ENCODE measurements at places on chromosomes 16 and 17.

DNA sequence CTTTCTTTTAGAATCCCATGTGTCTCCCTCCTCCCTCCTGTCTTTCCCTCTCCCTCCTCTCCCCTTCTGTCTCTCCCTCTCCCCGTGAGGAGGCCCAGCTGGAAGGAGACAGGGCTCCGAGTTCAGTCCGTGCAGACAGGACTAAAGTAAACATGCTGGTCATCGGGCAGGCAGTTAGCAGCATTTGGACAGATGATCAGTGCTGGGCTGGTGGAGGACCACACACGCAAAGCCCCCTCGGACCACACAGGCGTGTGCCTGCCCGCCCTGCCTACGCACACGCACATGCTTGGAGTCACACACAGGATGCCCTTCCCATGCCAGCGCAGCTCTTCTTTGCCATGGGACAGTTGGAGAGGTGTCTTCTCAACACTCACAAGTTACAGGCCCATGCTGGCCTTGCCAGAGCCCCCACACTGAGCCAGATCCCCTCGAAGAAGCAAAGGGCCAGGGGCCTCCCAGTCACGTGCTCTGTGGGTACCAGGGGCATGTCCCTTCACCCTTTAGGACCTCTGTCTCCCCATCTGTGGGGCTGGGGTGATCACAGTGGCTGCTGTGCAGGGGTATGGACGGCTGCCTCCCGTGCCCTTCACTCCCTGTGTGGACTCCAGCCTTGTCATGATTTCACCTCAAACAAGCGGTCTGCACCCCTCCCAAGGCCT, 215.7 kb upstream of the FOXF1 start:
- DNase-seq = no peak

DNA sequence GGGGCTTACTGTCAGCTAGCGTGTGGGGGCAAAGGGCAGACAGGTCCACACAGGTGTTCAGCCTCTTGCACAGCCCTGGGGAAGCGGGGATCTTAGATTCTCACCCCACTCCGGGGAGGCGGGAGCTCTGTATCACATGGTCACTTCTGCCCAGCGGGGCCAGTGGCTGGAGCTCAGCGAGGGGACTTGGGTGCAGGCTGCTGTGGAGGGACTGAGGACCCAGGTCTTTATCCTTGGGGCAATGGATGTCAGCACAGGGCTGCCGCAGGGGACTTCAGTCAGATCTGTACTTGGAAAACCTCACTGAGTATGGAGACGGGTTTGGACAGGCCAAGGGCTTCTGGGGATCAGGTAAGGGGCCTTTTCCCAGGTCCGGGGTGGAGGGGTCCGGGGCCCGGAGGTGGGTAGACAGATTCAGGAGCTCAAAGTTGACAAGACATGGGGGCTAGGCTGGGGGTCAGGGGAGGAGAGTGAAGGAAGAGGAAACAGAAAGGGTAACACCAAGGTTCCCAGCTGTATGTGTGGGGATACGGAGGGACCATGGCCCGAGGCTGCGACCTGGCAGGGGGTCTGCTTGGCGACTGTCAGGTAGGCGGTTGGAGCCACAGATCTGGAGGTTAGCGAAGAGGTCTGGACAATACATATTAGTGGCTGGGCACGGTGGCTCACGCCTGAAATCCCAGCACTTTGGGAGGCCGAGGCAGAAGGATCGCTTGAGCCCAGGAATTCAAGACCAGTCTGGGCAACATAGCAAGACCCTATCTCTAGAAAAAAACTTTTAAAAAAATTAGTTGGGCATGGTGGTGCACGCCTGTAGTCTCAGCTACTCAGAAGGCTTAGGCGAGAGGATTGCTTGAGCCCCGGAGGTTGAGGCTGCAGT, 15.1 kb upstream of the BAIAP2 start:
- DNase-seq = no peak

- DNase-seq = no peak
Measured at GRCh38 chr17:55727920-55728319, 5.3 kb upstream of the TMEM100 start.

- no peak for DNase-seq
Measured at GRCh38 chr16:79535130-79535529, 65.4 kb downstream of the MAF start.

DNA sequence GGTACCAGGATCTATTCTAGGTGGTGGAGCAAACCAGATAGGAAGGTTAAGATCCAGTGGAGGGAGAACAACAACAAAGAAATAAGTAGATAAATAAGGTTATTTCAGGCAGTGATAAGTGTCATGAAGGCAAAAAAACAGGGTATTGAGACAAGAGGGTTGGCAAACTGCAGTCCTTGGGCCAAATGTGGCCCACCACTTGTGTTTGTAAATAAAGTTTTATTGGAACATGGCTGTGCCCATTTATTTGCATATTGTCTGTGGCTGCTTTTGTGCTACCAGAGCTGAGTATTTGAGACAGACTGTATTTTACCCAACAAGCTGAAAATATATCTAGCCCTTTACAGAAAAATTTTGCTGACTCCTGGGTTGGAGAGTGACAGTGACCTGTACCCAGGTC, 361.3 kb downstream of the XYLT1 start:
- DNase-seq = no peak

DNA sequence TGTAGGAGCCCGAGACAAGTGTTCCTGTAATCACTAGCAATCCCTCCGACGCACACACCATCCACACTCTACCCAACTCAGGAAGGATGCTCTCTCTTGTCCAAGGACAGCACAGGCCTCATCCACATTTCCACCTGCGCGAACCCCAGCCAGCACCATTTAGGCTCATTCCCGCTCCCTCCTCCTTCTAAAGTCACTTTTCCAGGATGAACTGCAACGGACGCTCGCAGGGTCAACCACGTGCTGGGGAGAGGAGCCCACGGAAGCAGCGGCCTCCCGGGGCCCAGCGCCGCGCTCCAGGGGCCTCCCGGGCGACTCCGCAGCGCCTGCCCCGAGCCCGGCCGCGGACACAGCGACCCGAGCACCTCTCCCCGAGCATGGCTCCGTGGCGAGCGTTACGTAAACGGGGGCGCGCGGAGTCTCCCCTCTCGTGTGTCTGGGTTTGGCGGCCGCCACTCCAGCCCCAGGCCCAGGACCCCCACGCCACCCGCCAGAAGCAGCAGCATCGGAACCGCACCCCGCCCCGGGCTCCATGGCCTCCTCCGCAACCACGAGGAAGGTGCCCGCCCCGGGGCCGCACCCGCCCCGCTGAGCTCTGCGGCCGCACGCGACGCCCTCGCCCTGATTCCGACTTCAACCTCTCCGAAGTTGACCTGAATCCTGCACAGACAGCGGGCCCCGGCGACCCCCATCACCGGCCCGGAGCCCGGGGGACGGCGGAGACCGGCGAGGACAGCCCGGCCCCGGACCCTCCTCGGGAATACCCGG, 668 bp downstream of the USP36 start:
- no peak for DNase-seq

DNA sequence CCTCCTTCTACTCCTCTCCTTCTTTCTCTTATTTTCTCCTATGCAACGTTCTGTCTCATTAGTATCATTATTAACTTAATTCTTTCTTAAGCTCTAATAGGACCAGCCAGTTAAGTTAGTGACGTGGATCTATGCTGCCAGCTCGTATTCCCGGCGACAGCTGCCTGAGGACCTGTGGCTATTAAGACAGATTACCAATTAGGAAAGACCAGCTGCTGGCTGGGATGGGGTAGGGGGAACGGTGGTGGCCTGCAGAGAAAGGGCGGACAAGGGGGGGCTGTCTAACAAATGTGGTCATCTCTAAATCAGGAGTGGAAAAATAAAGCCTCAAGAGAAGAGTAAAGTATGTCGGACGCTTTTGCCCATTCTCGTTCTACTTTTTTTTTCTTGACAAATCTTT, 770 bp upstream of the MYH3 start:
- no peak for DNase-seq

DNA sequence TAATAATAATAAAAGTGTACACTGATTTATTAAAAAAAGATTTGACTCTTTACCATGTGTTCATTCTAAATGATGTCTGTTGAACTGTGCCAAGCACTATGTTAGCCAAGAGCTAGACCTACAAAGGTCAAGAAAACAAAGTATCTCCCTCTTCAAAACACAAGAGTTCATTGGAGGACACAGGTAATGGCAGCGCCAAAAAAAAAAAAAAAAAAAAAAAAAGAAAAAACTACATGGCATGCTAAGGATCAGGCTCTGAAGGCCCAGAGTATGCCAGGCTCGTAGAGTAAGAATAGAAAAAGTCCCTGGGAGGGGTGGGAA, 35.2 kb downstream of the CYTH1 start:
- no peak for DNase-seq

DNA sequence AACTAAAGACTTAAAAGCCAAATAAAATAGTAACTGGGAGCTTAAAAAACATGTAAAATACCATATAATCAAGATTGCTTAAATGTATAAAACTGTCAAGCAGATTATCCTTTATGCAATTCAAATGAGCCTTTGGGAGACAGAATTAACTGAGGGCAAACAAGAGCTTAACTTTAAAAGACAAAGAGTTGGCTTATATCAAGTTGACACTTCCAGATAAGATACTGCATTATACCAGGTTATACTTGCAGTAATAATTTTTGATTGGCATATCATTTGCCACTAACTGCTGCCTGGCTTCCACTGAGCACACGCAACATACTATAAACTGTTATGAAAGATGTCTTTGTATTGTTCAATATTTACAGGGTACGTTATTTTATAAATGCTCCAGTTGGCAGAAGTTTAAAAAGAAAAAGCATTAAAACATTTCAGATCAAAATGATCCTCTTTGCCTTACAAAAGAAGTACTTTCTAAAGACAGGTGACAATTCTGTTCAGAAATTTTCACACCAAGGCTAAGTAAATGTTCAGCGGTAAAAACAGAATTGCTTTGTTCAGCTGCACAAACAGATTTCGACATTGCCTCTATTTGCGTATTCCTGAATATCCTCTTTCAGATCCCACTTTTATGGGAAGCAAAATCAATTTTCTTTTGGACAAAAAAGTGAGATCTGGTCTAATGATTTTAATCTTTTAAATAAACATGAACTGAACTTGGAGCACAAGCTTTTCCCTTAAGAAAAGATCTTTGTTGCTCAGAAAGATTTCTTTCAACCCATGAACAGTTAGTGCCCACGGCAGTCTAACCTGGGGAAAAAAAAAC, 50.7 kb downstream of the TOX3 start:
- no peak for DNase-seq

DNA sequence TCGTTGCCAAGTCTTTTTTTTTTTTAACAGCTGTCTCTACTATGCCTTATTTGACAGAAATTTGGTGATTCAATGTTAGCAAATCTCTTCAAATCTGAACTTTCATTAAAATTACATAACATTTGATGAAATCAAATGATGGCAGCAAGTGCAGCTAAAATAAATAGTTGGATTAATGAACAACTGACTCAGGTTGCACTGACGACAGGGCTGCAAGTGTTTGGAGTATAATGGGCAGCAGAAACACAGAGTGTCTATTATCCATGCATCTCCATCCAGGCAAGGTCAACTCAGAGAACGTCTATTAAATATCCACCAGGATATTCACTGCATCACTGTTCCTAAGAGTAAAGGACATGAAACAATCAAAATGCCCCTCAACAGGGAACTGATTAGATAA, 109.8 kb downstream of the SLC39A11 start:
- no peak for DNase-seq

GRCh38 chr16:14196539-14196938, 125.4 kb downstream of the MRTFB start:
- DNase-seq = no peak

DNA sequence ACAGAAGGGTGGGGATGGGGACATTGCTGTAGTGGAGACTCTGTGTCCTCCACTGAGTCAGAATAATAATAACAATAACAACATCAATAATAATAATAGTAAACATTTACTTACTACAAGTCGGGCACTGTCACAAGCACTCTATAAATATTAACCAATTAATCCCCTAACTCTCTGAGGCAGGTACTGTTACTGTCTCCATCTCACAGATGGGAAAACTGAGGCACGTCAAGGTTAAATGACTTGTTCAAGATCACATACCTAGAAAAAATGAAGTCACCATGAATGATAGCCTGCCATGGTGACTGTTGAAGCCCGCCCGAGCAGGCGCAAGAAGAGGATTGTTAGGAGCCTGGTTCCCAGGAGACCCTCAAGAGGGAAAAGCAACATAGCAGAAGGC, 10.2 kb downstream of the PRR29 start:
- DNase-seq = no peak

- no peak for DNase-seq
Measured at GRCh38 chr16:49660626-49661025, 195.3 kb downstream of the ZNF423 start.

DNA sequence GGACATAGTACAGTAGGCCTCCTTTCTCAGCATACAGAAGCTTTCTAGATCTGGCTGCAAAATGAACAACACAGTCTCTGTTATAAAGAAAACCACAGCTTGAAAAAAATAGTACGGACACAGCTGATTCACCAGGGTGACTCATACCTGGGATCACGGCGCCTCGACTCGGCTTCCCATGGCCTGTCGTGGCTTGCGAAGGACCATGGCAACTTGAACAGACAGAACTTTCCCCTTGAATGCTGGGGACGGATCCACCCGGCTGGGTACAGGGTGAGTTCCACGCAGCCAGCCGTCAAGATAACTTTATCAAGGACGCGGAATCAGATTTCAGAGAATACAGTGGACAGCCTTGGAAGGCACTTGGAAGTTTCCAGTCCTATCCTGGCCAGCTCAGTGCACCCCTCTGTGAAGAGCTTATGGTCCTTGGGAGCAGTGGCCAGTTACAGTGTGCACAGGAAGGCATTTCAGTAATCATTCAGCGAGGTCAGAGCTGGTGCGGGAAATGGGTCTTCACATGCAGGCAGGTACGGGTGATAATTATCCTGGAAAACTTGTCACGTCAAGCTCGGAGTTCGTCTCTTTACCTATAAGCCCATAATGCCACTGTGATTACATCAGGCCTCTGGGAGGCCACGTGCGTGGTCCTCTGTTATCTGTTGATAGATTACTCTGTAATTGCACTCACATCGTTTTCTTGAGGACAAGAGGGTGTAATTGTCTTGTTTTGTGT, 57.9 kb upstream of the MAF start:
- peak; percentile 65 for DNase-seq

- DNase-seq = no peak
Measured at GRCh38 chr16:75052481-75053202, 53.8 kb downstream of the ZNRF1 start.

DNA sequence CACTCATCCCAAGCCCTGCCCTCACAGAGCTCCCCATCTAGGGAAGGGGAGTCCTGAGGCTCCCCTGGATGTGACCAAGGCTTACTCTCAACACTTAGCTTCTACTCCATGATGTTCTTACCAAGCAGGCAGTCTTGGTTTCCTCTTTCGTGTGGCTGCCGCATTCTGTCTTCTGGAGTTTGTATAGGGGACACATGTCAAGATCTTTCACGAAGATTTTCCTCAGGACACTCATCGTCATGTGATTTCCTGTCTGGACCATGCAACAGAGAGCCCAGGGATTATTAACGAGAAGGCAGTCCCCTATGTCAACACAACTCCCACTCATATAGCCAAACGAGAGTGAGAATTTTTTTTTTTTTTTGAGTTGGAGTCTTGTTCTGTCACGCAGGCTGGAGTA, 10.4 kb downstream of the PRSS54 start:
- DNase-seq = no peak
